ENCODE measurements at places on chromosomes 3 and 15.

DNA sequence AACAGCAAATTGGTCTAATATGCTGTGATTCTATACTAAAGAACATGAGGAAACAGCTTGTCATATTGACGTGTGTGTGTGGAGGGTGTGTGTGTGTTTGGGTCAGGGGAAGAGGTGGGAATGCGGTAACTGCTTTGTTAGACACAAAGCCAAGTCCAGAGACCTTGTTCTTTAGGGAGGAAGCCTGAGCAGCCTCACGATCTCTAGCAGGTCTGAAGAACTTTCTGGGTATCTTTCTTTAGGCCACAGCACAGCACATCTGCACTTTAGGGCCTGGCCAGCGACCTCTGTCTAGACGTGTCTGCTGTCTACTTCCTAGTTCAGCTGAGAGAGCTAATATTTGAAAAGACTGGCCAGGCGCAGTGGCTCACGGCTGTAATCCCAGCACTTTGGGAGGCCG, 220.0 kb upstream of the TPRG1 start:
- peak; percentile 30 for DNase-seq

GRCh38 chr3:94564247-94564646, 501.4 kb downstream of the NSUN3 start:
- DNase-seq: no peak

GRCh38 chr3:188683032-188683521, 488.7 kb upstream of the TPRG1 start:
- peak; percentile 78 for DNase-seq

GRCh38 chr3:42503251-42503924, 945 bp downstream of the VIPR1 start:
- no peak for DNase-seq

- peak; percentile 94 for DNase-seq
Observed at GRCh38 chr3:183298701-183299153, 45.7 kb downstream of the B3GNT5 start.

DNA sequence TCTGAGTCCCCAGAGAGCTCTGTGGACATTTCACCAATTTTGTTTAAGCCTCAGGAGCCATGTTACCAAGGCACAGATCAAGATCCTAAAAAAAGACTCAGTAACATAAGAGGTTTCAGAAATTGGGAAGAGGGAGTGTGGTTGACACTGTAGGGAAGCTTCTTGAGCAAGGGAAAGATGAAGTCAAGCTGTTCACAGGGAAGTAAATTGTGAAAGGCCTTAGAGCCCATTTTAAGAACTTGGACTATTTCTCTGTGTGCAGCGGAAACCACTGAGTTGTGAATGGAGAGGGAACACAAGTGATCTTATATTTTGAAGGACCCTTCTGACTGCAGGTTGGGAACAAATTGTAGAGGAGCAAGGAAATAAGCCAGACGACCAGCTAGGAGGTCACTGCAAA, 18.7 kb downstream of the BCL2A1 start:
- DNase-seq: peak; percentile 71

DNA sequence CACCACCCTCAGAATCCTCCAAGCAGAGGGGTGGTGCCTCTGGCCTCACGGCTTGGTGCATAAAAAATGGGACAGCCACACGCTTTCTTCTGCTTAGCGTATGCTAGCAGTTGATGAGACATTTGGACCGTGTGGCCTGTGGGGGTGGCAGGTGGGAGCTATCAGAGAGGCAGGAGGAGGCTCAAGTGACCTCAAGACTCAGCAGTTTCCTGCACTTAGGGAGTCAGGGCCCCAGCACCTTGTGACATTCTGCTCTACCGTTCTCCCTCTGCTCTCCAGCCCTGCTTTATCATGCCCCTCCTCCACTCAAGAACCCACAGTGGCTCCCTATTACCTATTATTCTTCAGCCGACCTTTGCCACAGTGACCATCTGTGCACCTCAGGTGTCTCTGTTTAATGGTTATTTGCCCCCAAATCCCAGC, 41.0 kb upstream of the CGNL1 start:
- DNase-seq: no peak

GRCh38 chr3:143119974-143120715, 574 bp downstream of the CHST2 start:
- DNase-seq: peak; percentile 52

DNA sequence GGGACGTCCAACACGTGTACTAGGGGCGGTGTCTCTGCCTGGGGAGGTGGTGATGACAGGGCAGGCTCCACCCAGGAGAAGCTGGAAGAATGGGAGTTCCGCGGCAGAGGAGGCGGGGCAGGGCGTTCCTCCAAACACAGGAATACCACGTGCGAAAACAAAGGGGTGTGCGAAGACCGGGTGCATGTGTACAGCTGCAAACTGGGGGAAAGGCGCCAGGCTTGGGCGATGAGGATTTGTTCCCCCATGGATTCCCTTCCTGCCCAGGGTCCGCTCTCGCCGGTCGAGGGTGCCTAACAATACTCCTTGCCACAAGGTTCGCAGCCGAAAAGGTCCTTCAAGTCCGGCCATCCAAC, 500 bp upstream of the ZSCAN2 start:
- peak; percentile 93 for DNase-seq

DNA sequence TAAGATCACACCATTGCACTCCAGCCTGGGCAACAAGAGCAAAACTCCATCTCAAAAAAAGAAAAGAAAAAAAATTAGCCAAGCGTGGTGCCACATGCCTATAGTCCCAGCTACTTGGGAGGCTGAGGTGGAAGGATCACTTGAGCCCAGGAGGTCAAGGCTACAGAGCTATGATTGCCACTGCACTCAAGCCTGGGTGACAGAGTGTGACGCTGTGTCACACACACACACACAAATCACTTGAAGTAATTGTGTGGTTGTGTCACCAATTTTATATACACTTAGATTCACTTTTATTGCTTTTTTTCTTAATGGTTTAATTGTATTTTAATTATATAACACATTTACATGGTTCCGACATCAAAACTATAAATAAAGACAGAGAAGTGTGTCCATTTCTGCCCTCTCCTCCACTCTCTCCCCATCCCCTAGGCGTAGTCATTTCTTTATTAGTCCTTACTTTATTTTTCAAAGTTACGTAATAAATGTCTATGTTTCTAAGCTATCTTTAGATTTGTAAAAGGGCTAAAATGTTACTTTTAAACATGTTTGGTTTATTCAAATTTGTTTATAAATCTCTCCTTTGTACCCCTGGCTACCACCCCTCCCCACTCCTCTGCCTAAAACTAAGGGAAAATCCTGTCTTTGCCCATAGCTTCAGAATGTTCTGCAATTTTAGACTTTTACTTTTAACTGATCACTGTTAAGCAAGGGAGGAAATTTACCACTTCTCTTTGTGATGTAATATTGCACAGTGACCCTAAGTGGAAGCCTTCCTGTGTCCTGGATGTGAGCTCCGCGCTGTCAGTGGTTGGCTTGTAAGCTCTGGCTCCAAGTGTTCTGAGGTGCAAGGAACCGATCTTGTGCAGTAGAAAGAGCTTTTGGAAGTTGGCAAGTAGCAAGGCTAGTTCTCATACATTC, 10.8 kb upstream of the VILL start:
- DNase-seq: peak; percentile 88

DNA sequence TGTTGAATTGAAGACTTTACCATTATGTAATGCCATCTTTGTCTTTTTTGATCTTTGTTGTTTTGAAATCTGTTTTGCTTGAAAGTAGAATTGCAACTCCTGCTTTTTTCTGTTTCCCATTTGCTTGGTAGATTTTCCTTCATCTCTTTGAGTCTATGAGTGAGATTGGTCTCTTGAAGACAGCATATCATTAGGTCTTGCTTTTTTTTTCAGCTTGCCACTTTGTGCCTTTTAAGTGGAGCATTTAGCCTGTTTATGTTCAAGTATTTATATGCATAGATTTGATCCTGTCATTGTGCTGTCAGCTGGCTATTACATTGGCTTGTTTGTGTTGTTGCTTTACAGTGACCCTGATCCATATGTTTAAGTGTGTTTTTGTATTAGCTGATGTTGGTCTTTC, 131.8 kb downstream of the ZIC1 start:
- DNase-seq: no peak

GRCh38 chr3:43255662-43256061, 30.7 kb upstream of the SNRK start:
- DNase-seq: peak; percentile 50

DNA sequence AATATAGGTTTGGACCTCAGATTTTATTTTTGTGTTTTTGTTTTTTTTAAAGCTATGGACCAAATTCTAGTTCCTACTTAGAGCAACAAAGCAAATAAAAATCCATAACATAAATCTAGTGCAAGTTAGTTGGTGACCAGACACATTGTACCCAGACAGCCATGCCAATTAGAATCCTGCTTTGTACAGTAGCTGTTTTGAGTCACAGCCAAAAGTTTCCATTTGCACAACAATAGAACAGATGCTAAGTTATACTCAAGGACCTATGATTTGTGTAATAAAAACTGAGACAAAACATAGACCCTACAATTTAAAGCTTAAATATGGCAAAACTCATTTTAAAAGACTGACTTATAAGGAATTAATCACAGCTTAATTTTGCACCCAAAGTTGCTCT, 513.1 kb upstream of the CBLB start:
- no peak for DNase-seq

Measured in suppressor macrophage (primary cell).